Bronchus fibroblast of lung (primary cell): ENCODE measurements at places on chromosomes 4 and X. TPM values are rescaled to one million over a fixed set of nuclear protein-coding genes. Genes with fewer than 3 reads are reported as not detected.

Gene GAGE12F
- total RNA-seq: not detected in 2 replicates

Gene XAGE1B
- not detected in 2 replicates for total RNA-seq

Gene DIPK2B
- not detected in 2 replicates for total RNA-seq

Gene ADH7
- total RNA-seq: not detected in 2 replicates

Gene MAGEA6
- total RNA-seq: not detected in 2 replicates

Gene ODAPH
- not detected in 2 replicates for total RNA-seq

Gene PPP4R3C
- not detected in 2 replicates for total RNA-seq

Gene C4orf50
- not detected in 2 replicates for total RNA-seq

Gene CXorf65
- not detected in 2 replicates for total RNA-seq

Gene DACH2
- total RNA-seq: under 0.01 TPM in 1 of 2 replicates, not detected in the other

Gene THAP9
- 1.9 and 5.9 TPM in 2 replicates for total RNA-seq

Gene STBD1
- total RNA-seq: 3.7 TPM in 2 replicates

Gene TIGD2
- total RNA-seq: 7.2 and 7.4 TPM in 2 replicates

Gene FDCSP
- 0.67 TPM in 1 of 2 replicates, not detected in the other for total RNA-seq

Gene PTPN13
- 14.7 and 15.5 TPM in 2 replicates for total RNA-seq

Gene MAGEB10
- not detected in 2 replicates for total RNA-seq

Gene FHIP1A
- 0.17 and 0.59 TPM in 2 replicates for total RNA-seq

Gene HSFX1
- 0.15 TPM in 1 of 2 replicates, not detected in the other for total RNA-seq

Gene RAP2C
- total RNA-seq: 12.0 and 12.9 TPM in 2 replicates

Gene ADRA2C
- 0.17 TPM in 1 of 2 replicates, not detected in the other for total RNA-seq

Gene YIPF7
- 0.45 TPM in 1 of 2 replicates, not detected in the other for total RNA-seq

Gene ZMAT1
- total RNA-seq: 0.15 TPM in 1 of 2 replicates, not detected in the other

Gene ARHGAP4
- total RNA-seq: 2.2 and 3.7 TPM in 2 replicates

Gene SCRG1
- under 0.01 TPM in 1 of 2 replicates, not detected in the other for total RNA-seq

Gene CC2D2A
- 25.9 TPM in 2 replicates for total RNA-seq

Gene TMEM187
- 4.7 and 5.1 TPM in 2 replicates for total RNA-seq

Gene RAB41
- total RNA-seq: not detected in 2 replicates

Gene DRD5
- total RNA-seq: not detected in 2 replicates

Gene STARD8
- total RNA-seq: 2.4 and 2.7 TPM in 2 replicates

Gene GALNTL6
- total RNA-seq: not detected in 2 replicates

Gene FMR1
- 6.5 and 8.6 TPM in 2 replicates for total RNA-seq

Gene SLC6A14
- total RNA-seq: not detected in 2 replicates

Gene GASK1B
- 2.1 and 3.9 TPM in 2 replicates for total RNA-seq

Gene PLXNA3
- total RNA-seq: 14.4 and 17.8 TPM in 2 replicates

Gene FGF13
- total RNA-seq: not detected in 2 replicates

Gene RTL5
- 0.84 and 0.89 TPM in 2 replicates for total RNA-seq

Gene XG
- not detected in 2 replicates for total RNA-seq
